Esophagus muscularis mucosa (tissue), 4 donors: ENCODE measurements at places on chromosomes 16 and 17.

DNA sequence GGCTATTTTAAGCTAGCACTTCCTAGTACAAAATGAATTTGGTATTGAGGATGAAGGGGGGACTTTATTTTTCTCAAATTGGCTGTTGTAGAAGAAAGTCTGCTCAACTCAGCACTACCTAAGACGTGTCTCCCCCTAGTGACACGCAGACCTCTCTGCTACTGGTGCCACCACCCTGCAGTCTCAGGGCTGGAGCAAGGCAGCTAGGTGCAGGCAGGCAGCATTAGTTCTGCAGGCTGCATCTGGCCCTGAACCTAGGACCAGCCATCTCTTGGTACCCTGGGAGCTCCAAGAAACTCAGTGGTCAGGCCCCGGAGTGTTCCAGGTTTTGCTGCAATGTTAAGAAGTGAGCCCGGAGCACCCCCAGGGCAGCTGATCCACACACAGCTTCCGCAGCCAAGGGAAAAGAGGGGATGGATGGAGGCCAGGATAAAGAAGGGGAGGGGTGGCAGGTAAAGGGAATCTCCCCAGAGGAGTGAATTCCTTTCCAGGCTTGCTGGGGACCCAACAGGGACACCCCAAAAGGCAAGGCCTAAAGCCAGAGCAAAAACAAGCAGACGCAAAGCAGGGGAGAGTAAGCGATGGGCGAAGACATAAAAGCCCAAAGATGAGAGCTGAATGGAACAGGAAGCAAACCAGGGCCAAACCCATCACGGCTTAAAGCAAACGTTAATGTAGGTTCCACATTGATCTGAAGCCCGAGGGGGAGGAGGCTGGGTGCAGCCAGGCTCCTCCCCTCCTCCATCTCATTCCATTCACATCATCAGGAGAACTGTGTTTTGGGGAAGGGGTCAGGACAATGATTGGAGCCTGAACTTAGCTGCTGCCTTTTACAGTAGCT, 200.5 kb downstream of the ZFHX3 start:
- DNase-seq, result no peak

- DNase-seq, result no peak
These were observed 7.6 kb downstream of the NOL11 start for GRCh38 chr17:67725373-67725791.

- no peak for DNase-seq
These were observed 21.5 kb upstream of the ABCA5 start for GRCh38 chr17:69348429-69348828.

GRCh38 chr16:89764711-89765201, 43.4 kb downstream of the ZNF276 start:
- peak; percentile 93 for DNase-seq

GRCh38 chr17:9802294-9802693, 10.9 kb upstream of the DHRS7C start:
- no peak for DNase-seq

DNA sequence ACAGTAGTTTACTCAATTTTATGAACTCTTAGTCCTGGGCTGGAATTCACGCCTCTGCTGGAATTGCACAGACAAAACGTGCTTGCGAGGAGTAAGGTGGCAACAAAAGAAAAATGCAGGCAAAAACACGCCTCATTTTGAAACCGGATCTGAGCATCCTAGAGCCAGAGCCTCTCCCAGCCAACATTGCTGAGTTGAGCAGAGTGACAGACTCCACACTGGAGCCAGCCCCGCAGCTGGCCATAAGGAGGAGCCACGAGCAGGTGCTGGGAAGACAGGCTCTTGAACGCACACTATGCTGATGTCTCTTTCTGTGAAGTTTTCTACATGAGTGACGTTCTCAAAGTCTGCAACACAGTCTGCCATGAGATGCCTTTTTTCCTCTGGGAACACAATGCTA, 14.6 kb upstream of the HSBP1 start:
- no peak for DNase-seq

DNA sequence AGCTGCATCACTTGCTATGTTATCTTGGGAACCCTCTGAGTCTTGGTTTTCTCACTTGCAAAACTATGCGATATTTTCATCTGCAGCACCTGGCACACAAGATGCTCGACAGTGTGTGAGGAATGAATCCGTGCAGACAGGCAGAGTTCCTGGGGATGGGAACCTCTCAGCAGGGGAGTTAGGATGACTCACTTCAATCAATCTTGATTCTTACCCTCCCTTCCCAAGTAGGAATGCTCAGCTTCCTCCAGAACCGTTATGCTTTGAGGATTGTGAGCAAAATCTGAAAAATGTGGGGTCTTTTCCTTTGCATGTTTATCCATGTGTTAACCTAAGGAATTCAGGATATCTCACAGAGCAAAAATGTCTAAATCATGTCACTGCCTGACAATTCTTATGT, 68.9 kb upstream of the HNF1B start:
- no peak for DNase-seq

- DNase-seq, result peak; percentile 95
These were observed at the start of gene ZNF778 for GRCh38 chr16:89217388-89218191. Gene ZNF778 (plus strand): TSS chr16:89217703. CDS start chr16:89221128, 3,425 bp downstream.

DNA sequence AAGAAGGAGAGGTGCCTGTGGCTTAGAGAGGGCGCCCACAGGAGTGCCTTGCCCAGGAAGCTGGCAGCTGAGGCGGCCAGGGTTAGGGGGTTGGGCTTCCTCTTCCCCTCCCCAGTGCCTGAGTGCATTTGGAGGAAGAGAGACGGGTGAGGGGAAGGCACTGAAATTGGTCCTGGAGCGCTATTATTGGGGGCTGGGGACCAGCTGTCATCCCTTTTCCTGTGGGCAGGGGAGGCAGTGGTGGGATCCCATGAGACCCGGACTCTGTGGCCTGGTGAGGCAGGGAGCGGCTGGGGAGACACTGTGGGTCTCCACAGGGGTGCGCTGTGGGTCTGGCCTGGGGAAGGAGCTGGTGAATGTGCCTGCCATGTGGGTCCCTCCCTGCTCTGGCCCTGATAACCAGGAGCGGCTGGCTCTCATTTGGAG, 259.7 kb downstream of the SEC14L1 start:
- no peak for DNase-seq

DNA sequence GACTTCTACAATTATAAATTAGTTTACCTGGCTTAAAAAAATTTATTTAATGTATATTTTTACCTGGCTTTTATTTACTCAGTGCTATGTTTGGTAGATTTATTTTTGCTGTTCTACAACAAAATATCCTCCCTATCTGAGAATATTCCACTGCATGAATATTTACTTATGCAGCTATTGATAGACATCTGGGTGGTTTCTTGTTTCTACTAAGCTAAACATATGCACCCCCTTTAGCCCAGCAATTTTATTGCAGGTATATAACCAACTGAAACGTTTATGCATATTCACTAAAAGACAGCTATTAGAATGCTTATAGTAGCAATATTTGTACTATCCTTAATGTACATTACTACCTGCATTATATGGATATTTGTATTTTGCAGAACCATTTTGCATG, 187.7 kb upstream of the CPHXL start:
- no peak for DNase-seq

DNA sequence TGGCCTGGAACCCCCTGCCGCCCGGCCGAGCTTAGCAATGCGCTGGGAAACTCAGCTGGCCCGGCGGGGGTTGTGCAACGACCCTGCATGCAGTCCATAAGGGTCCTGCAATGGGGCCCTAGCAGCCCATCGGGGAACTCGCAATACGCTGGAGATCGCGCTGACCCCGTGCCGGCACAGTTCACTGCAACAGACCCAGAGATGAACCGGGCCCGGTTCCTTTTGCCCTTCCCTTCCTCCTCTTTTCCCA, 375 bp downstream of the SLC25A11 start:
- no peak for DNase-seq

- DNase-seq, result no peak
These were observed 5.4 kb upstream of the PNPO start for GRCh38 chr17:47935961-47936360.

DNA sequence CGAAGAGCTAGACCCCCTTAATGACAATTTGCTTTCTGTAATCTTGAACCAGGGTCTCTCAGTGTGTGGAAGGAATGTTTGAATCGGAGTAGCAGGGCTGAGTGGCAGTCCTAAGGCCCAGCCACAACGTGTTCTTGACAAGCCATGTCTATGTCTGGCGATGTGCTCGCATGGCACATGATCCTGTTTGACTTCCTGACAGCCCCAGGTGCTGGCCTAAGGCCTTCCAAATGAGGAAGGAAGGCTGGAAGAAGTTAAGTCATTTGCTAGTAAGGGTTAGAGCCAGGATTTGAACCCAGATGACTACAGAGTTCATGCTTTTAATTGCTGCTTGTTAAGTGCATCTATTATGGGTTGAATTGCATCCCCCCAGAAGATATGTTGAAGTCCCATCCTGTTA, 486.7 kb downstream of the MAF start:
- DNase-seq, result no peak

GRCh38 chr17:41403404-41404023, 6.1 kb upstream of the KRT31 start:
- DNase-seq, result no peak

DNA sequence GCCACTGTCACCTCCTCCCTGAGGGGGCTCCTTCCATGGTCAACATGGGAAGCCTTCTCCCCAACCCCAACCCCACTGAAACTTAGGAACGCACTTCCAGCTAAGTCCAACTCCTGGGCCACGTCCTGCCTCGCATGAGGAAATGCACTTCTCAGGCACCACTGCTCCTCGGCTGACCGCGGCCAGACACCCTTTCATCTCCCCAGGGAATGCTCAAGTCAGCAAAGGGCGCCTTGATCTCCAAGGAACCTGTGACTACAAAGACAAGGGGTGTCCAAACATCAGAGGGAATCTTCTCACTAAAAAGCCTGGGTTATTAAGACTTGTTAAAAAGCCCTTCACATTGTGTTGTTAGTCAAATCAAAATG, 124.9 kb upstream of the HSBP1 start:
- no peak for DNase-seq

DNA sequence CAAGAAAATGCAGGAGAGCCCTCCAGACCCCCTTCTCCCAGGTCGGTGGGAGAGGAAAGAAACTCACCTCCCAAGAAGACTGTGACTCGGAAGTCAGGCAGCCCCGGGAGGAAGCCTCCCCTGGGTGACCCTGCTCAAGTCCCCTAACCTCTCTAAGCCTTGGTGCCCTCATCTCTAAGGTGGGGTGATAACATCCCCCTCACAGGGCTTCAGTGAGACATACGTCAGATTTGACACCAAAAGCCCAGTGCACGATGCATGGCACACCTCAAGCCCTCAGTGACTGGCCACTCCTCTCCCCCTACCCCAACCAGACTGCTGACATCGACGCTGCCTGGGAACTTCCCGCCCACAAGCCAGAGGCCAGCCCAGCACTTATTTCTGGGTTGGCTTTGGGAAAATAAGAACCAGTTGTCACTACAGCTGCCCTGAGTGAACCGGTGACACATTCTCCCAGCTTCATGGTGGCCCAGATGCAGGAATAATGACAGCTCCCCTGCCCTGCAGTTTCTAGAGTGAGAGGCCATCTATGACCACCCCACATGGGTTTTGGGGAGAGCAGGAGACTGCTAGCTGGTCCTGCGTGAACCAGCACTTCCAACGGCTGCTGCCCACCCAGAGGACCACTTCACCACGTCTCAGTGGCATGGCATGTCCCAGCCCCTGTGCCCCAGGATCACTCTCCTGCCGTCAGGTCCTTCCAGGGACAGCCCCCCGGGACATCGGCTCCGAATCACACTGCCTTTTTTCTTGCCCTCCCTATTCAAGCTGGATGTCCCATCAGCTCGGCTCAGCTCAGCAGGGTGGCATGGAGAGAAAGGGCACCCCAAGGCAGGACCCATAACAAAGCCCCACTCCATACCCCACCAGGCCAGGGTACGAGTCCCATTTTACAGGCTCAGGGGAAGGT, 9.5 kb downstream of the KNOP1 start:
- DNase-seq, result no peak
